ENCODE measurements at places on chromosomes 12 and 14.

GRCh38 chr14:64465831-64466554 is 694 bp downstream of the AKAP5 start:
- DNase-seq: no peak

- no peak for DNase-seq
Measured at GRCh38 chr12:102730996-102731395, 186.0 kb downstream of the PAH start.

DNA sequence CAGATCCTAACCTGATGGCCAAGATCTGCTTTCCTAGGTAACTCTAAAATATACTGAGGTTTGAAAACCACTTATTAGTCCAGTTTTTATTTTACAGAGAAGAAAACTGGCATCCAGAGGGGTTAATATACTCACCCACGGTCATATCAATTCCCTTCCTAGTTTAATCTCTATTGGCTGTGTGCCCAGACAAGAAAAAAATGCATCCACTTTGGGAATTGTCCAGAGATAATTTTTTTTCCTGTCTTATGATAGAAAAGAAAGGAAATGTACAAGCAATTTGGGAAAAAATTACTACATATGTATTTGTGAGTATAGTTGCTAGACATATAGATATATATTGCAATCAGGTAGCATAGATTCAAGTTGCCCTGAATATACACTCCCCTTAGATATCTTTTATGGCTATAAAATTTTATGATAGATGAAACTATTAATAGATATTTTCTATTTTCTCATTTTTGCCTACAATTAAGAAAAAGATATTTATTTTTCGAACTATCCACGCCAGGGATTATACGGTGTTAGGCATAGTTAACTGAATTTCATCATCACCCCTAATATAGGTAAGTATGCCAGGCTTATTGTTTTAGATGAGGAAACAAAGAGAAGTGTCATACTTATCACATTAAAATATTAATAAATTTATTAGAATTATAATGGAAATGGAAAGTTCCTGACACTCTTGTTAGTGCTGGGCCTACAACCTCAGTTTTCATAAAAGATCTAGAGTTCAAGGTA is 100.5 kb upstream of the SLC38A2 start:
- DNase-seq: no peak

DNA sequence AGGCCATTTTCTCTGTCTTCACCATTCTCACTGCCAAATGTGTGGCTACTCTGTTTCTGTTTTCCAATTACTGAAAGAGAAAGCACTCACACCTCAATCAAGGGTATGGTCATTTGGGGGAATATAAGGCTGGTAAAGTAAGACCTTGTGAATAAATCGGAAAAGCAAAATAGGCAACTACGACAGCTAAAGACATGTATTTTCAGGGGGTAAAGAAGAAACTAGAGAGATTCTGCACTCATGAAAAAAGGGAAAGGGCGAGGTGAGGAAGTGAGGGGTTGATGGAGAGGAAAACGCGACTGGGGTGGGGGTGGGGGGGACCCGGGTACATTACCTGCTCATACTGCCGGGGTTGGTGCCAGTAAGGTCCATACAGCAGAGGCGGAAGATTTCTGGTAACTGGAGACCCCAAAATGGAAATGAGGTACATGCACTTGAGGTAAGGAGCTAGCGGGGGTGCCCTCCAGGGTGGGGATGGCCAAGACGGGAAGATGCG is 19.3 kb downstream of the CHD8 start:
- DNase-seq: no peak

- no peak for DNase-seq
Measured at GRCh38 chr14:23018107-23018506, 8.2 kb upstream of the C14orf93 start.

- no peak for DNase-seq
Measured at GRCh38 chr12:100793182-100793581, 1.4 kb upstream of the ANO4 start.

DNA sequence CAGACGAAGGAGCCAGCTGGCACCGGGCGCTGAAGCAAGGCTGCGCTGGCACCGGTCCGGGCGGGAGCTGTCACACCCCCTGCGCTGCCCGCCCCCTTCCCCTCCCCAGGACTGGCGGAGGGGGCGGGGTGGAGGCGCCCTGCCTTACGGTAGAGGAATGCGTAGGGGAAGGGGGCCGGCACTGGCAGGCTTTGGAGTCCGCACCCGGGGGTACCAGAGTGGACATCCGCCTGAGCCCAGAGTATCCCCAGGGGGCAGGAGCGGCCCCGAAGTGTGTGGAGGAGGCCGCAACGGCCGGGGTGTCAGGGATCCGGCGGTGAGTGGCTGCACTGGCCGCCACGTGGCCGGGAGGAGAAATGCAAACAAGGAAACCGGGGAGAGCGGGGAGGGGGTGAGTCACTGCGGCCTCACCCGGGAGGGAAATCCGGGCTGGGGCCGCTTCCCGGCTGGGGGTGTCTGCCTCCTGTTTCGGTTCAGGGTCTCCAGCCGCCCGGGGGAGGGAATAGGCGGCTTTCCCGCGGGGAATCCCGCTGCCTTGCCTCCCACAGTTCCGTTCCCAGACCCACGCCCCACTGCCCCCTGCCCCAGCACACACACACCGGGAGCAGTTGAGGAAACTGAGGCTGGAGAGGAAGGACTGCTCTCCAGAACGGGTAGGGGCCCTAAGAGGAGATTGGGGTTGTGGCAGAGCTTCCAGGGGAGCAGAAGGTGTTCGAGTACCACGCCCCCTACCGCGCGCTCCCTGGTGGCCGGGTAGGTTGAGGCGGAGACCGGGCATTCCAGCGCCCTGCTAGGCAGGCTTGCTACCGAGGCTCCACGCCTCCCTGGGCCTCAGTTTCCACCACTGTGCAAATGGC is at the start of gene RAPGEF3:
RAPGEF3 (minus strand) TSS at position 47 of the 857 bp plus-strand sequence. CDS start 324 bp downstream, outside the sequence.
- DNase-seq: no peak

DNA sequence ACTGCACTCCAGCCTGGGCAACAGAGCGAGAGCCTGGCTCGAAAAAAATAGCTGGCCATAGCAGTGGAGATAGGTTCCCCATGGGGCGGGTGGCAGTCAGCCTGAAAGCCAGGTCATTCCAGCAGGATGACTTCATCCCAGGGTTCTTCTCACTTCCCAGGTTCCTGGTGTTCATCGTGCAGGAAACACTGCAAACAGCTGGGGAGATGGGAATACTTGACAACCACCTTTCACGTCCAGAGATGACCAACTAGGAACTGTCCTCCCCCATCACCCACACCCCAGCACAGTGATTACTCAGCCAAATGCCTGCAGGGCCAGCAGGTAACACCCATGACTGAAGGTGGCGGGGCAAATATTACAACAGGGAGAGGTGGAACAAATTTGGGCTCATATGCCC is 1.7 kb downstream of the VSIG10 start:
- DNase-seq: no peak

GRCh38 chr14:32007755-32008362 is 69.2 kb upstream of the ARHGAP5 start:
- DNase-seq: no peak

DNA sequence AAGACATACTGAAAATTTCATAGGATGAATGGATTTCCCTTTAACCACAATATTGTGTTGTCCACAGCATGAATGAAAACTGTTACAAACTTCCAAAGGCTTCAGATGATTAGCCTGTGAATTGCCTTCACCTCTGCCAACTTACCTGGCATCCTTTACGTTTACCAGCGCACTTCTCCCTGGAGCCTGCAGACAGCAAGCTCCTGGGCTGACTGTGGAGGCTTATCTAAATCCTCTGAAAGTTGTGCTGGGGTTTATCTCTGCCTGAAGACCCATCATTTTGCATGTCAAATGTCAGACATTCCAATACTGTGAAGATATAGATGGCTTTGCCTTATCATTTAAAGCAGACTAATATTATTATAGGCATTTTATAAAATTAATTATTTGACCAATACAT is 403.0 kb downstream of the SYT1 start:
- DNase-seq: no peak

- no peak for DNase-seq
Measured at GRCh38 chr12:29883525-29883924, 99.8 kb upstream of the TMTC1 start.

DNA sequence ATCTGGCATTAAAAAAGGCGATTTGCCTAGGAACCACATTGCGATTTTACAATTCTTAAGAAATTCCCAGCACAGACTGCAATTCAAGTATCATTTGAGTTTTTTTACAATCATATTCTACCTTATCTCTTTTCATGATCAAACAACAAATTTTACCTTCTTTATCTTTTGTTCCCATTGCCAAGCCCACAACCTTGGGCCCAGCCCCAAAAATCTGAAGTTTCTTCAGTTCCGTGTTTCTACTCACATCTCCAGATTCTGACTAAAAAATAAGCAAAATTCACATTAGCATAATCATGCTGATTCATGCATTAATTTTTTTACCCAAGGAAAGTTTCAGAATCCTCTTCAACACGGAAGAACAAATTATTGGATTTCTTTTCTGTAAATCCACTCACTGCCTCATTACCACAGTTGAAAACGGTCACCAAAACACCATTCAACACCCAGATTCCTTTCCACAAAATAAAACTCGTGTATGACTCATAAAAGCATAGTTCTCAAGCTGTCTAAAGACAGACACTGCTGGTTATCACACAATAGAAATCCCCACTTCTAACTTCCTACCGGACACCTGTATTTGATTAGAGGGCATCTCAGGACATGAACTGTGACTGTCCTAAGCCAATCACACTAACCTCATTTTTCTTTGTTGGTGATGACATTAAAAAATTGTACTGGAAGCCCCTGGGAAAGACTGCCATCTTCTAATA is 32.7 kb downstream of the KDM5A start:
- no peak for DNase-seq

- no peak for DNase-seq
Measured at GRCh38 chr12:123038966-123039365, 58.5 kb downstream of the ARL6IP4 start.

- DNase-seq: no peak
Measured at GRCh38 chr14:94139421-94139820, 10.0 kb upstream of the IFI27L2 start.

DNA sequence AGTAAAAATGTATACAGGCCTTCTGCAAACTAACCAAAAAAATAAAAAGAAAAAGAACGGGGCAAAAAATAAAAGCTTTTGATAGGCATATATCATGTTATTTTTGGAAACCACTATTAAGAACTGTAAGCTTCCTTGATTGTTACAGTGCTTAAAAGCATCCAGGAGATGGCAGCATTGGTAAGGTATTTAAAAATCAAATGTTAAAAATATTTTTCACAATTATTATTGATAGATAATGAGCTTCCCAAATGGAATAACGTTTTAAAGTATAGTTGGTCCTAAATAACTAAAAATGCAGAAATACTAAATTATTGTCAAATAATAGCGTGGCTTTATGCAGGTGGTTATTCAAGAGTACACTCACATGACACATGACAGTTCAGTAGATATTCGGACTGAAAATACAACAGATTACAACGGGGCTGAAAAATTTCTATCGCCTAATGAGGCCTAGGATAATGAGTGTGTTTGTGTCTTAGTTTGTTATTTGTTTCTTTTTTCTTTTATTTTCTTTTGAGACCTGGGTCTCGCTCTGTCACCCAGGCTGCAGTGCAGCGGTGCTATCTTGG is 127.2 kb upstream of the ATF7IP start:
- DNase-seq: no peak

DNA sequence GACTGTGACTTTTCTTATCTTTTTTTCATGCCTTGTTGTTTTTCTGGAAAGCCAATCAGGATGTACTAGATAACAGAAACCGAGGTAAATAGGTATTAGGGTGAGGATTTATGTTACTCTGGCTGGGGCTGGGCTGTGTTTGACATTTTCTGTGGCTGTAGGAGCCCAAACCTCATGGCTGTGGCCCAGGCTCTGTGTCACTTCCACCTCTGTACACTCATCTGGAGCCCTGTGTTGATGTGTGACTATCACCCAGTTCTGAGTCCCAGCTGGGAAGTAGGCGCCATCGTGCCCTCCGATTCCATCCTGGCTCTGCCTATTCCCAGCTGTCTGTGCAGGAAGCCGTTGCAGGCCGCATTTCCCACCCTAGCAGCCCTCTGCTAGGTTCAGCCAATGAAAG is 1.6 kb upstream of the HHIPL1 start:
- DNase-seq: no peak

DNA sequence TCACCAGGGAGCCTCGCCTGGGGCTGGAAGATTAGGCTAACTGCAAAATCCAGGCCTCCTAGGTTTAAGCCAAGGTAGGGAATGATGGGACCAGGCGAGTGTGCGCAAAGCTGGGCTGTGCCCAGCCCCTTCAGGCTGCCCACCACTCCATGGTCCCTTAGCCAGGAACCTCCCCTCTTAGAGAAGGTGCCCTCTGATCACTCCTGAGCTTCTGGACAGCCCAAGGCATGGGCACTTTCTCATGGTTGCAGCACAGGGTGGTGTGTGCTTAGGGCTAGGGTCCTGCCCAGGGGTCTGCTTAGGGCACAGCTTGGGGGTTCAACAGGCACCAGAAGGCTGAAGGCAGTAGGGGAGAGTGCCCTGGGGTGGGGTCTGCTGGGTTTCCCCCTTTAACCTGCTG is 69.0 kb downstream of the PRIMA1 start:
- no peak for DNase-seq

DNA sequence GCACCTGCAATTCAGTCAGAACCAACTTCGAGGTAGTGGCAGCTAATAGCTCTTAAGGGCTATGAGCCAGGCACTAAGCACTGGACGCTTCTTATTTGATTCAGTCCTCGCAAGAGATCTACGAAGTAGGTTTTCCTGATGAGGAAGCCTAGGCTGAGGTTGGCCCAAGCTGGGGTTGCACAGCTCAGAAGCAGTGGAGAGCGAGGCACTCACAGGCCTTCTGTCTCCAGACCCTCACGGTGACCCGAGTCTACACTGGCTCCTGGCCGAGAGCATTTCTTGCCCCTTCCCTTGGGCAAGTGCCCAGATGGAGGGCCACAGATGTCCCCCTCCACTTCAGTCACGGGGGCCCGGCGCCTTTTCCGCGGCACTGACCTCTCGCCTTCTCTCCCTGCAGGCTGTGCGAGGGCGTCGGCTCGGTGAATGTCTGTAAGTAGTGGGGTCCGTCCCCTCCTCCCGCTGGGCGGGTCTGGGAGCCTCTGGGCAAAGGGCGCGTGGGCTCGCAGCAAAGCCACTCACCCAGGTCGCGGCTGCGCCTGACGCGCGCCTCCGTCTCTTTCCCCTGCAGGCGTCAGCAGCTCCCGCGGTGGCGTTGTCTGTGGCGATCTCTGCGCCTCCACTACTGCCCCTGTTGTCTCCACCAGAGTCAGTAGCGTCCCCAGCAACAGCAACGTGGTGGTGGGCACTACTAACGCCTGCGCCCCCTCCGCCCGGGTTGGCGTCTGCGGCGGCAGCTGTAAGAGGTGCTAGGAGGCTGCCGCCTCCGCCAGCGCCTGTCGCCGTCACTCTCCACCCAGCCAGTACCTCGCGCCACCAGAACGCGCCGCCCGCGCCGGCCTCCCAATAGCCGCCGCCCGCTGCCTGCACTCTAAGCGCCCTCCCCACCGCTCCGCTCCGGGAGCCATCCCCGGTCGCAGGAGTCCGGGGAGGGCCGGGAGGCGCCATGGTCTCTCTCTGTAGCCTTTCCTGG is 13.1 kb downstream of the KRT83 start:
- no peak for DNase-seq

GRCh38 chr12:127393465-127393864 is 873.5 kb upstream of the TMEM132C start:
- no peak for DNase-seq
